ENCODE measurements at places on chromosomes 3 and 15.
A peak's percentile ranks its signal among the peaks of the same experiment; 100 is the strongest.

DNA sequence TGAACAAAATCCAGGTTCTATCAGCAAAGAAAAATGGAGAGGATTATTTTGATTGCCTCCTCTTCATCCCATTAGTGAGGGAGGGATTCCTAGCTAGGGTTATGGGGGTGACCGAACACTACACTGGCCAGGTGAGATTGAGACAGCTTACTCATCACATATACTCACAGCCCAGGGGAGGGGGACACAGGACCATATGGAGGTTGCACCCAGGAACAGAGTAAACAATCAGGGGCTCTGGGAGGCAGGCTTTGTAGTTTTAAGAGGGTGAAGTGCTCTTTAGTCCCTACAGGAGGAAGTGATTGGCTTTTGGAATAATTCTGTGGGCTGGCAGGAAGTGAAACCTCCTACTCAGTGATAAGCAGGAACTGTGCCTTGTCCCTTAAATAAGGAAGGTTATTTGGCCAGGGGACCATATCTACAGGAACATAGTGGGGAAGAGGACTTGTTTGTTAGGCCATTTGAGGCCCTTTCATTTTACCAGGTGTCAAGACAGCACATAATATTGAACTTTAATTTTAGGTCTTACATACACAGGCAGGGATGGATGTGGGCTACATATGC lies 17.5 kb upstream of the KCTD6 start:
- no peak for DNase-seq

DNA sequence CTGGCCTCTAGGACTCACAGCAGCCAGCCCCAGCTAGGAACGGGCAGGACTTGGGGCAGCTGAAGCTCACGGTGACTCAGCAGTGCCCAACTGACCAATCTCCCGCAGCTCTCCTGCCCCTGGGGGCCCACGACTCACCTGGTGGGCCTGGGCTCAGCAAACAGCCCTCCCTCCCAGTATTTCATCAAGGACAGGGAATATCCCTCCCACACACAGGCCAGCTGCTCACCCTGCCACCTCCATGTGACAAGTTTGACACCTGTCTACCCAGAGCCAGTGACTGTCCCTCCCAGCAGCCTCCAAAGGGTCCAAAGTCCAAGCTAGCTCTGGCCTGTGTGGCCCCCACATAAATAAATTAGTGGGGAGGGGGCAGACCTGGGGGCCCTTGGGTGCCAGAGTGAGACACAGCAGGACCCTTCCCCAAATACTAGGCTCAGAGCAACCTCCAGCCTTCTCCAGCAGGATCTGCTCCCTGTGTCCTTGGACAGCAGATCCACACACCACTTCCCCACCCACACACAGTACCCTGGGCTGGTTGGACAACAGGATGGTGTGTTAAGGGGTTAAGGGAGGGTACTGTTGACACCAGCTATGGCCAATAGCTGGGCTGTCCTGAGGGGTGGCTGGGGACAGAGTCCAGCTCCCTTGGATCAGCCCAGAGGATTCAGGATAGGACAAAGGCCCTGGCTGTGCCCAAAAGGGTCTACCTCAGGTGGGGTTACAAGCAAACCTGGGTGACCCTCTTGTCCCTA lies 4.3 kb downstream of the GNAT1 start:
- DNase-seq: no peak

DNA sequence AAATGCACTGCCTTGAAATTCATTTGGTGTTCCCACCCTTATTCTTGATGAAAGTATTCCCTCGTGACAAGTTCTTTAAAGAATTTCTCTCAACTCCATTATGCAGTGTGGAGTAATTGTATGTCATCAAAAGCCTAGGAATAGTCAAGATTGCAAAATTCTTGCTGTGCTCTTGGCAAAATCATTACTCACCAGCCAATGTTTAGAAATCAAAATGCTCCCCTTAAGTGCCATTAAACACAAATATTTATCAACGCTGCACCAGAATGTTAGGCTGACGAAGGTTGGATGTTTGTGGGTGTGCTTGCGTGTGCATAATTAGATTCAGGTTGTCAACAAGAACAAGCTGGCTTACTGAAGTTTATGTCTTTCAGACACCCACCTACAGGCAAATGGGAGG lies 40.5 kb downstream of the SST start:
- no peak for DNase-seq

GRCh38 chr15:101348015-101348414 lies 53.0 kb upstream of the SNRPA1 start:
- DNase-seq: no peak

DNA sequence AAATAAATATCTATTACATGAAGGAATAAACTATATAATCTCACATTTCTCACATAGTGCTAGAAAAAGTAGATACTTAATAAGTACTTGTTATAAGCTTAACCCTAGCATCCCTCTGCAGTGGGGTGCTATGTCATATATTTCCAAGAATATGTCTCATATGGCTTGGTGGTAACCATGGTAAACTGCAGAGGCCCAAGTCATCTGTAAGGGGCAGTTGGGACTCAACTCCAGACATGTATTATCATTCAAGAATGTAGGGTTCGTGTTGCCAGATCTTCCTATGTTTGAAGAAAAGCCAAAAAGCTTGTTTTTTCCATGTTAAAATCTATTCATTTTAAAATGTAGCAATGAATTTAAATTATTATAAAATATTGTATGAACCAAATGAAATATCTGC lies 46.2 kb downstream of the ZNF385D start:
- DNase-seq: no peak

DNA sequence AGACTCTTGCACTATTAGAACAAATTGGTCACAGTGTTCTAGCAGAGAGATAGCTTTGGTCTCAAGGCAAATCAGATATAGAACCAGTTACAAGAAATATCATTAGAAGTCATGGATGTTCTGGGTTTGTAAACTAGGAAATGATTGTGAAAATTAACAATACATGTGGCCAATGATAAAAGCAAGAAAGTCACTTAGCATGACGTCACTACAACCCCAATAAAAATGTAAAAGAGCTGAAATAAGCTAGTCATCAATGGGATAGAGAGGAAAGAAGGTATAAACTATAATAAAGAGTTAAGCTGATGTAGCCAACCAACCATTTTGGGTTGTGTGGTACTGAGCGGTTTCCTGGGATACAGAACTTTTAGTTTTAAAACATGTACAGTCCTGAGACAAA lies 32.1 kb upstream of the KCNH8 start:
- no peak for DNase-seq

DNA sequence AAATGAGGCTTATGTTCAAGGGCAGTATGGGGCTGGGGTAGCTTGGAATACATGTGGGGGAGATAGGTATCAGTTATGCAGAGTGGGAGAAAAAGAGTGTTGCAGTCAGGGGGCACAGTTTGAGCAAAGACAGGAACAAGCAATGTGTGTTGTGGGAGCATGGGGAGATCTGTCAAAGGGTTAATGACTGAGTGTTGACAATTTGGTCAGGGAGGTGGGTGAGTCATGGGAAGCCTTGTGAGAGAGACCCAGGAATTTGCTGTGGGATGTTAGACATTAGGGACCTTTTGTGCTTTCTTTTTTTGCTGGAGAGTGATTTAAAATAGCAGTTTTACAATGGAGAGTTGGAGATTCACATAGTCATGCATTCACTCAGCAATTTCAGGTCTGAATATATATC lies 221.6 kb upstream of the NR2E3 start:
- no peak for DNase-seq

DNA sequence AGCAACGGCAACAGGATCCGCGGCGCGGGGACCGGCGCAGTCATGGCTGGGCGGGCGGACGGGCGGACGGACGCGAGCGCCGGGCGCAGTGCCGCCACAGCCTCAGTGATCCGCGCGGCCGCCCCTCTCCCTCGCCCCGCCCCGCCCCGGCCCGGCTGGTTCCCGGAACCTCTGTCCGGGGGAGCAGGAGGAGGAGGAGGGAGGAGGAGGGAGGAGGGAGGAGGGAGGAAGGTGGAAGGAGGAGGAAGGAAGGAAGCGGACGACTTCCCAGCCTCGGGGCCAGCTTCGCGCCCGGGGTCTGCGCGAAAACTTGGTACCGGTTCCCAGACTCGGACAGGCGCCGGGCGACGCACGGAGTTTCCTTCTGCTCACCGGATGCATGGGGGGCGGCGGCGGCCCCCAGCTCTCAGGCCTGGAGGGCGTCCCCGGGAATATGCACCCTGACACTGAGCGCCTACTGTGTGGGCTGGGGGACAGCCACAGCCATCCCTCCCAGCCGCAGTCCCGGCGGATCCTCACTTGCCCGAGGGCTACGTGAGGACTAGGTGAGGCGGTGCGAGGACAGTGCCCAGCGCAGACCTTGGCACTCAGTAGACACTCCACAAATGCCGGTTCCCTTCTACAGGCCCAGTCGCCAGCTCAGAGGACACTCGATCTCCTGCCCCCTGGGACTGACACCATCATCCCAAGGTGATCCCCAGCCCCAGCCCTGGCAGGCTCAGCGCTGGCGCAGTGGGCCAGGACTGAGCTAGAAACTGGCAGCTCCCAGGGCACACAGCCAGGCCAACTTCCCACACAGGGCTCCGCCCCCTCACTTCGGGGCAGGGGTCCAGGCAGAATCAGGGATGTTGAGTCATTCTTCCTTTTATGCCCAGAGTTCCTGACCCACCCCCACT lies at the start of gene SHISA5:
SHISA5 (minus strand) TSS at position 124 of the 896 bp plus-strand sequence; CDS start at position 44, 80 bp downstream.
- DNase-seq: peak; percentile 41

- DNase-seq: no peak
These were observed 315.6 kb downstream of the SOX2 start for GRCh38 chr3:182027366-182027765.

GRCh38 chr3:129606636-129607390 lies at the start of gene PLXND1:
TSS of gene PLXND1 (minus strand) at chr3:129606676. CDS start at chr3:129606639, 37 bp downstream.
- peak; percentile 20 for DNase-seq

- DNase-seq: no peak
These were observed 227.8 kb upstream of the CTNNB1 start for GRCh38 chr3:40971191-40972168.

DNA sequence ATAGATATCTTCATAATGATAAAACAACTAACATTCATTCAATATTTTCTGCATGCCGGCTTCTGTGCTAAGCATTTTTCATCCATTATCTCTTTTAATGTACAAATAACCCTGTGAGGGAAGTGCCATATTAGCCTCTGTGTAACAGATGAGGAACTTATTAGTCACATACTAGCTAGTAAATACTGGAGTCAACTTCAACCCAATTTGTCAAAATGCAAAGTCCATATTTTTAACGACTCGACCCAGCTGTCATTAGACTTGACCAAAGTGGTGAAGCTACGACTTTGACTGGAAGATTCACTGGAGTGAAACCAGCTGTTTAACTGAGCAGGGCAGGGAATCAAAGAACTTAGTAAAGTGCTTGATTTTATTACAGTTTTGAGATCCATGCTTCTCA lies 41.6 kb downstream of the PARP15 start:
- DNase-seq: no peak

GRCh38 chr3:130463221-130463620 lies 53.8 kb upstream of the COL6A6 start:
- DNase-seq: no peak

DNA sequence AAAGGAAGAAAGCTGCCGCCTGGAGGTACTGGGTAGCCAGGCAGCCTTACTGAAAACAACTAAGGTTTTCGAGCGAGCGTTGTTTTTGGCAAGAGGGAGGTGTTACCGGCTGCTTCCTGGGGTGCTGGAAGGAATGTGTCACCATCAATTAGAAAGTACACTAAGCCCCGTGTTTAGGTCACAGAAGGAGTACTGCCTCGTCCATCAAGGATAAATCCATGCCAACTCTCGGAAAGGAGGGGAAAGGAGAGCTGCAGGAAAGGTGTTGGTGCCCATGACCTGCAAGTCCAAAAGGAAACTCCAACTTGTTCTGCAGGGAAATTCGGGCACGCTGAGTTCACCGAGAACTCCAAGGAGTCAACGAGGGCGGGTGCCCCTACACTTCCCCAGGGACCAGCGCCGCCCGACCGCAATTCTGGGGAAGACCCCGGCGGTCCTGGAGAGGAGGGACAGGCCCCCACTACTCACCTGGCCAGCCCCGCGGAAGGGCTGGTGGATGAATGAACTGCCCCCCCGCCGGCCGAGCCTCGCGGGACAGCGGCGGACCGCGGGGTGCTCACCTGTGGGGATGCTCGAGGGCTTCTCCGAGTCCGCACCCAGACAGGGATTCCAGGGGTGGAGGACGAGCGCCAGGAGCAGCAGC lies 542 bp downstream of the PLOD2 start:
- no peak for DNase-seq

GRCh38 chr15:73034221-73034620 lies 18.0 kb upstream of the NEO1 start:
- DNase-seq: no peak

- DNase-seq: no peak
These were observed at the start of gene GOLGA6L2 for GRCh38 chr15:23447107-23447500. TSS of gene GOLGA6L2 (minus strand) at chr15:23447243. CDS start at chr15:23447181, 62 bp downstream.

GRCh38 chr3:183278479-183279088 lies 25.5 kb downstream of the B3GNT5 start:
- DNase-seq: no peak

DNA sequence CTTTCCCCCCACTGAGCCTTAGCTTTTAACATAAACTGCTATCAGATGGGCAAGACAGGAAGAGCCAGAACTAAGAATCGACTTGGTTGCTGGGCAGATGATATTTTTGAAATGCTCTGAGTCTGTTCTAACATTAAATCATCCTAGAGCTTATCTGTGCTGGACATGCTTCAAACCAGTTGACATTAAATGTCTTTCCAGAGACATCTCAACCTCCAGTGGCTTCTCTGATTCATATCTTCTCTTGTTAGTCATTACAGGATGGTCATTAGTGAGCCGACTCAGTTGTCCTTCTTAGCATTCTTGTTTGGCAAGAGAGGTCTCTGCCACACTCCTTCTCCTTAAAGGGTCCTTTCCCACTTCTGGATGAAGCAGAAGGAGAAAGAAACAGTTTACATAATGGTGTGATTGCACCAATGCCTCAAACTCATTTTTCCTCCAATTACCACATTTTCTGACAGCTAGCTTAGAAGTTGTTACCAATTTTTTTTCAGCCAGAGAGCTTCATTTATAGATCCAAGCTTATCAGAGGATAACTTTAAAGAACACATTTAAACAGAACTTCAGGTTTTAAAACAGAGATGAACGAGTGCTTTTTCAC lies 21.7 kb upstream of the SYN2 start:
- DNase-seq: no peak

DNA sequence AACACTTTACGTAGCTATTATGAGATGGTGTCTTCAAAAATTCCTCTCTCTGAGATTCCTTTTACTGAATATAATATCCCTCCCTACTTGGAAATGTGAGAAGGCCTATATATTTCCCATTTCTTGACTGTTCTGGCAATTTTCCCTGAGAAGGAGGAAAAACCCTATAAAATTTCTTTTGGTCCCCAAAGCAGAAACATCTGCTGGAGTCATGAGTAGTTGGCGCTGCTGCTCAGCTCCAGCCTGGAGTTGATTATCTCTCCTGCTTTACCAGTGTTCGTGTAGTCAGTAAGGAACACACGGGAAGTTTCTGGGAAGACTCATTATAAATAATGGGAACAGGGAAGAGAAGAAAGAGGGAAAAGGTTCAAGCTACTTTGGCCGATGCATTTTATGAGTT lies 680.1 kb downstream of the EPHA3 start:
- DNase-seq: no peak

DNA sequence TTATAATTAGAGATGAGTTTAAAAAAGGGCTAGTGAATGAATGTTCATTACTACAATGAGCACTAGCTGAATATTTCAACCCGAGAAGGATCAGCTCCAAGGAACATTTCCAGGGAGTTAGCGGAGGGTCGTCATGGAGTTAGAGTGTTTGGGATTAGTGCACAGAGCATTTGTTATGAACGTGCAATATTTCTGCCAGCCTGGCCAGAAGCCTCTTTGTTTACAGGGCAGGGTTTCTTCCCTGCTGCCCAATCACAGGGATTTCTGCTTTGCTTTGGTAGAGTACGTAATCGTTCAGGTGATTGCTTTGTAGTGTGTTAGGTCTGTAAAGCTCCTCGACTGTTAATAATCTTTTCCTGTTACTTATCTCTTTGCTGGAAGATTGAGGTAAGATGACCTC lies 5.9 kb downstream of the CGNL1 start:
- no peak for DNase-seq

- no peak for DNase-seq
These were observed 28.6 kb upstream of the THRB start for GRCh38 chr3:24523215-24523614.

All from stimulated activated CD8-positive, alpha-beta memory T cell treated with anti-CD3 and anti-CD28 coated beads, Interleukin-2, amount 100 ng/mL, for 1 hour (primary cell).